Gastroesophageal sphincter (tissue), 4 donors: ENCODE measurements at places on chromosomes 6 and 20.

GRCh38 chr6:47595785-47596184 is 102.6 kb upstream of the ADGRF4 start:
- no peak for ATAC-seq

GRCh38 chr6:83978324-83978734 is 55.2 kb upstream of the MRAP2 start:
- no peak for ATAC-seq

- ATAC-seq = no peak
These were observed 41.5 kb upstream of the KCNQ5 start for GRCh38 chr6:72580281-72580940.

DNA sequence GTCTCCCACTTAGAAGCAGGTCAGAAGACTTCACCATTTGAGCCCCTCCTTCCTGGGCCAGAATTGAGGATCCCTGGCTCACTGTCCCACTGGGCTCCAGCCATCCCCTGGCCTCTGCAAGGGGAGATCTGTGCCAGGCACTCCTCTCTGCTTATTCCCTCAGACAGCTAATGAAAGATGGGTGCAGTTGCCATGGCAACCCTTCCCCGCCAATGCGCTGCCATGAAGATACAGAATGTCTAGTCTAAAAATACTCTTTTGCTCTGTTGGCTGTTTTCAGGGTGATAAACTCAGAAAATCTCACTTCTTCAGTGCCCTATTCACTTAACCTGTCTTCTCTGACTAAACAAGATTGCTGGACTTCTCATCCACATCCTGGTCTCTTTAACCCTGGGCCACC is 13.6 kb upstream of the TTLL2 start:
- ATAC-seq = peak; percentile 29

DNA sequence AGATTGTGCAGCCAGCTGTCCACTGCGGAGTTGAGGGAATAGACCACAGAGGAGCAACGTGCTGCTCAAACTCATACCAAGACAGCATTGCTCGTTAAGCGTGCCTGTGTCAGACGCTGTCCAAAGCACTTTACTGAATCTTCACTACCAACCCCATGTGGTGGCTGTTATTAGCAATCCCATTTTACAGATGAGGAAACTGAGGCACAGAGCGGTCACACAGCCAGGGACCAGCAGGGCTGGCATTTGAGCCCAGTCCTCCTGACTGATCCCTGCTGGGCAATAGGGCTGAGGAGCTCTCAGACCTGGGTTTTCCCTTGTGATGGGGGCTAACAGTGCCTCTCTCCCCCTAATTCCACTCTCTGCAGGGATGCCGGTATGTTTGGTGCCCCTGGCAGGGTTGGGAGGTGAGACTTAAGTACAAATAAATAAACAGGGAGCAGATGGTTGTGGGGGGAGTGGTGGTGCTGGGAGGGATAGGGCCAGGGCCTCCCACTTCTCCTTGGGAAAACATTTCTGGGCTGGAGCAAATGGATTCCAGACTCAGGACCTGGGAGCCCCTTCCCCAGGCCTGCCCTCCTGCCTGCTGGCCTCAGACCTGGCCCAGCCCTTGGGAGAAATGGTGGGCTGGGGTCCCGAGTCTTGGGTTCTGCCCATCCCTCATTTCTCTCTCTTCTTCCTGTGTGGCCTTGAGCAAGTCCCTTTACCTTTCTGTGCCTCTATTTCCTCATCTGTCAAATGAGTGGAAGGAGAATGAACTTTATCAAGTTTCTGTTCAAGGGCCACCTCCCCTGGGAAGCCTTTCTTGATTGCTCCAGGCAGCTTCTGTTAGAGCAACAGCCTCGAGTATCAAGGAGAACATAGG is 17.7 kb downstream of the SRXN1 start:
- ATAC-seq = no peak

GRCh38 chr6:74605922-74606581 is 599.8 kb downstream of the COL12A1 start:
- peak; percentile 16 for ATAC-seq

DNA sequence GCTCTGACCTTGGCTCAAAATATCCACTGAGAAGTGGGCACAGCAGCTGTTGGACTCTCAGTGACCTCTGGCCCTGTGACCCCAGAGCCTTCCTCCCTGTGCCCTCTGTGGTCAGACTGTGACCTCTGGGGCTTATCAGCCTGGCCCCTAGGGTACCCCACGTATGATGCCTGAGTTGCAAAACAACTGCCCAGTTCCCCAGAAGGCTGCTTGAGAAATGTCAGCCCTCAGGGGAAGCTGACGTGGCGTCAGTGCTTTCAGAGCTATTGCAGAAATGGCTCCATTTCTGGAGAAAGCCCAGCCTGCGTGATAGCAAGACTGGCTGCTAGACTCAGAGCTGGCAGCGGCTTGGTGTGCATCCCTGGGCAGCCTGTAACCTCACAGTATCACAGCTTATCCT is 31.5 kb upstream of the TGM2 start:
- ATAC-seq = peak; percentile 78

DNA sequence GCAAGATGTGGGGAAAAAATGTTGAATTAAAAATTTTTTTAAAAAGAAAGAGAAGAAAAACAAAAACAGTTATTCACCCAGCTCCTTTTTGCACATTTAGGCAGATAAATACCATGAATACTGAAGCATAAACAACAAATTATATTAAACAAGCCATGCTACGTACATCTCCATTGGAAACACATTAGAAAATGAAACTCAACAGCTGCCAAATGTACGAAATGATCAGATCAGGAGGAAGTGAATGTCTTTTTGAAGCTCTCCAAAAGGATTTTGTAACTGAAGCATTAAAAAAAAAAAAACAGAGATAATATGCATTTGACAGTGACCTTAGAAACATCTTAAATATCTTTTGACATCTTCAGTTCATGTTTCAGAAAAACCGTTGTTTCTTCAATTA is 56.7 kb downstream of the CD83 start:
- no peak for ATAC-seq

DNA sequence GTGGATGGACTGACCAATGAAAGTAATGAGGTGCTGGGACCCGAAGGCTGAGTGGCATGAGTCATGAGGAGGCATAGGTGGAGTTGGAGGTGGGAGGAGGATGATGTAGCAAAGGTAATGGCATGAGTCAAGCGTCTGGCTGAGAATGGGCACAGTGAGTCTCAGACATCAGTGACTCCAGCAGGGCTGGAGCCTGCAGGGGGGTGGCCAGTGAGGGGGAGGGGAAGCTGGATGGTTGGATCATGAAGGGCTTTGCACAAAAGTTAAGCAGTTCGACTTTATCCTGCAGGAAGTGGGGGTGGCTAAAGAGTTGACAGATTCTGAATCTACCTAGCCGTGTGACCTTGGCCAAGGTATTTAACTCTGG is 99.0 kb upstream of the IYD start:
- ATAC-seq = no peak

DNA sequence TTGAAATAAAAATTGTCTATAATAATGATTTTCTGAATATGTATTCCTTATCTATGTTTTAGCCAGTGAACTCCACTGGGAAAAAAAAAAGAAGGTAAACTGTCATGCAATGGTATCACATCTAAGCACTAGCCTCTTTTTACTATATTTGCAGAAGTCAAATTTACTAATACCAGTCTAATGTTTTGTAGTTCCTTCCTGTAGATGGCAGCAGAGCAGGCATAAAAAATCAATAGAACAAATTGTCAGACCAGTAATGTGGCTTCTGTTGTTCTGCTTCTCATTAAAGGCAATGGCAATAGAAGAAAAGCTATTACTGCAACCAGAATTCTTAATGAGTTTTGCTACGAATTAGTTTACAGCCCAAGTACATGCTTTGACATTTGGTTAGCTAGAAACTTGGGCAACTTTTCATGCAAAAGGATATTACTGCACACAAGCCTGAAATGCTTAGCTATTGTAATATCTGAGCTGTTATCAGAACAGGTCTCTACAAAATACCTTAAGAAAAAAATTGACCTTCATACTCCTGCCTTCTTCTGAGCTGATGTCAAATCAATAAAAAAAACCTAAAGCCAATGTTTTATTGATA is 476.9 kb downstream of the KHDRBS2 start:
- ATAC-seq = no peak

GRCh38 chr6:41524634-41525011 is 21.6 kb upstream of the FOXP4 start:
- no peak for ATAC-seq

GRCh38 chr6:163149279-163149848 is 265.2 kb upstream of the QKI start:
- ATAC-seq = no peak

- no peak for ATAC-seq
These were observed 250.4 kb downstream of the GMPR start for GRCh38 chr6:16488813-16489212.

DNA sequence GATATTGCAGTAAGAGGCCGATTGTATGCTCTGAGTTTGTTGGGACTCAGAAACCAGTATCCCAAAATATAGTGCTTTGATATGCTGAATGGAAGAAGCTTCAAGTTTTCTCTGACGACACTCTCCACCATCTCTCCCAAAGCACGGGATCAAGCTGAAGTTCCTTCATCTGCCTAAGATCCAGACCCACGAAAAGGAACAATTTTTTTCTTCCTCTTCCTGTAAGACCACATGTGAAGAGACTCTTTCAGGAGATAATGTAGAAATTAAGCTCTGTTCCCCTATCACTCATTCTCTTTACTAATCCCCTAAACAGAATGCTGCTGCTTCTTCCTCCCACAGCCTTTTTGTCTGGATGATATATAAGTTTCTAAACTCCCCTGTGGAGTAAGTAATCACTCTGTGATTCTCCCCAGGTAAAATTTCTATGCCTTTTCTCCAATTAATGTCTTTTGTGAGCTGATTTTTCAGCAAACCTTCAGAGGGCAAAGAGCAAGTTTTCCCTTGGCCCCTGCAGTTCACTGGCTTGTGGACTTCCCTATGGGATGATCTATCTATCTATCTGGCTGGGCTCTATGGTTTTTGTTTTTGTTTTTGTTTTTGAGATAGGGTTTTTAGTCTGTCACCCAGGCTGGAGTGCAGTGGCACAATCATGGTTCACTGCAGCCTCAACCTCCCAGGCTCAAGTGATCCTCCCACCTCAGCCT is 13.5 kb upstream of the PNRC1 start:
- ATAC-seq = no peak

DNA sequence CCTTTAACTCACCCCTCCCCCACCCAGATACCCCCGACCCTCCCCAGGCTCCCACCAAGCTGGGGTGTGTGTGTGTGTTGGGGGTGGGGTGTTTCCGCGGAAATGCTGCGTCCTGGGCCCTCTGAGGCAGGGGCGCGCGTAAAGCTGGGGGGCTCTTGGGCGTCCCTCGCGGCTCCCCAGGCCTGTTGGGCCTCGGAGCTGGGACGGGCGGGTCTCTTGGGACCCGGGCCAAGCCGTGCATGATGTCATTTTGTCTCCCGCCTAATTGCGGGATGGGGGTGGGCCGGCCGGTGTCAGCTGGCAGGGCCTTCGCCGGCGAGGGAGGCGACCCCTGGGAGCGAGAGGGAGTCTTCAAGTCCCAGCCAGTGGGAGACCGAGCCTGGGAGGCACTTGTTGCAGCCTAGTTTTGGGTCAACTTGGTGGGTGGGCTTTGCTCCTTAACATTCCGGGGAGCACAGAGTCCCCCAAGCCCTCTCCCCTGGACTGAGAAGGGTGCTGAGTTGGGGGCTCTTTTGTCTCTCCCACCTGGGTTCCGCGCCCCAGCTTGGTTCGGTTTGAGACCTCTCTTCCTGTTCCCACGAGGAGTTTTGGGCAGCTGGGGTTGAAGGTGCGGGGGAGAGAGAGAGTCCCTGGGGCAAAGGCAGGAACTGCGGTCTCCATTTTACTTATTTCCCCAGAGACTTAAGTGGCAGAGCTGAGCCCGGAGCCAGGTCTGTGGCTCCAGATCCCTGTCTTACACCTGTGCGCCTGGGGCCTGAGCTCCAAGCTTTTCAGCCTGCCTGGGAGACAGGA is 623 bp downstream of the MYBL2 start:
- ATAC-seq = no peak

GRCh38 chr6:26597389-26597766 is 625 bp downstream of the ABT1 start:
- ATAC-seq = no peak

DNA sequence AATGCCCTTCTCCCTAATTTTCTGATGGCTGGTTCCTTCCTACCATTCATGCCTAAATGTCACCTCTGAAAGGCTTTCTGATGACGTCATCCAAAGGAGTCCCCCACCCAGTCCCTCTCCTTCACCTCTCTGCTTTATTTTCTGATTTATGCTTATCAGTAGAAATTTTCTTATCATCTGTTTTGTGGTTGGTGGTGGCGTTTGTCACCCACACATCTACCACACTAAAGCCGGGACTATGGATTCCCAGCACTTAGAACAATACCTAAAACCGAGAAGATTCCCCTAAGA is 9.0 kb downstream of the CNKSR3 start:
- no peak for ATAC-seq

GRCh38 chr6:78476561-78476960 is 390.8 kb upstream of the IRAK1BP1 start:
- ATAC-seq = no peak
